PC-9 (cell line): ENCODE measurements at places on chromosomes 1 and 21.

DNA sequence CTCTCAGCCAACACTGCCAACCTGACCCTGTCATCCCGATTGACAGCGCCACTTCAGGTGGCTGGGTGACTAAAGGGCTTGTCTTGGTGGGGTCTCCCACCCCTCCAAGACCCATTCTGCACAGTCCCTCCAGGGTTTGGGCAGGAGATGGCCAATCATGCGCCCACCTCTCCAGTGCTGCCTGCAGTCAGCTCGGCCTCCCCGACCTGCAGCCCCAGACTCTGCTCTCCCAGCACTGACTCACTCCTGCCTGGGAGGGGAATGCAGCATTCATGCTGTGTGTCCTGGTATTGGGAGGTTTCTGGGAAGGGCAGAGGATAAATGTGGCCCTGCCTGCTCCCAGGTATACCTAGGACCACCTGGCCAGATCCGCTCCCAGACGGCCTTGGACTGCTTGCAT lies 9.7 kb downstream of the TMEM81 start:
- no peak for DNase-seq

DNA sequence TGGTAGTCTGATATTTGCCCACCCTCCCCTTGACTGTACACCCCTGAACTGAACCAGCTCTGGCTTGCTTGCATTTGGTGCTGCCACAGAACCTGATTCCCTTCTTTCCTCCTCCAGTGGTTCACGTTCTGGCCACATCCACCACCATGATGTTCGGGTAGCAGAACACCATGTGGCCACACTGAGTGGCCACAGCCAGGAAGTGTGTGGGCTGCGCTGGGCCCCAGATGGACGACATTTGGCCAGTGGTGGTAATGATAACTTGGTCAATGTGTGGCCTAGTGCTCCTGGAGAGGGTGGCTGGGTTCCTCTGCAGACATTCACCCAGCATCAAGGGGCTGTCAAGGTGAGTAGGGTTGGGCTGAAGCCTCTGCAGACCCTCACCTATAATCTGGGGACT lies 1.8 kb downstream of the CDC20 start:
- no peak for DNase-seq

GRCh38 chr1:171422511-171422910 lies 62.8 kb upstream of the PRRC2C start:
- DNase-seq, result no peak

DNA sequence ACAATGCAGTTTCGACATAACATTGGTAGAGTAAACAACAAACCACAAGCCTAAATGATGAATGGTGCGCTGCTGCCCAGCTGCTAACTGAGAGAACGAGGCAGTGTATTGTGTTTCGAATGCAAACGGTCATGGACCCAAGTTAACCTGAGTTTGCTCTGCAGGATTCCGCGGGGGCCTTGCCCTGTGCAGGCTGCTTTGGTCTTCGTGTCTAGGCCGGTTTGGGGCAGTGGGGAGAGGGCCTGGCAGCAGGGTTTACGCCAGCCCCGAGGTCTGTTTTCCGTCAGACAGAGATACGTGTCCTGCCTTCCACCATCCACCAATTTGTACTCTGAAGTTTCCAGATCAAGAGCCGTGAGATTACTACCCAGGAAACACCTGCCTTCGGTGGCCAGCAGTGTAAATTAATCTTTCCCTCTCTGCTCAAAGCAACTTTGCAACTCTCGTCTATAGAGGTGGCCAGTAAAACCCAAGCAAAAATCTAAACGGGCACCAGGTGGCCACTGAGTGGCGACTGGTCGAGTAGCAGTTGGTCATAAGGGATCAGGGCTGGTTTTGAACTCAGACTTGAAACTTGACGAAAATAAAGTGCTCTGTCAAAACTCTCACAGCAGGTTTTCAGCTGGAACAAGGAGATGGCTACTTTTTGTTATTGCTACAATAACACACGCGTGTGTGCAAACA lies 6.3 kb upstream of the PRDM15 start:
- no peak for DNase-seq

DNA sequence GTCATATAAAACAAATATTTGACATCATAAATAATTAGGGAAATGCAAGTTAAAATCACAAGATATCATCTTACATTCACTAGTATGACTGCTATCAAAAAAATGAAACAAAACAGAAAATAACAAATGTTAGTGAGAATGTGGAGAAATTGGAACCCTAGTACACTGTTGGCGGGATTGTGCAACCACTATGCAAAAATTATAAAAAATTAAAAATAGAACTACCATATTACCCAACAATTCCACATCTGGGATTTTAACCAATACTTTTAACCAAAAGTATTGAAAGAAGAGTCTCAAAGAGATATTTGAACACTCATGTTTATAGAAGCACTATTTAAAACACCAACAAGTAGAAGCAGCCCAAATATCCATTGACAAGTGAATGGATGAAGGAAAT lies 797.2 kb upstream of the ADAMTS5 start:
- no peak for DNase-seq
